ENCODE measurements at places on chromosomes 3 and 15.

DNA sequence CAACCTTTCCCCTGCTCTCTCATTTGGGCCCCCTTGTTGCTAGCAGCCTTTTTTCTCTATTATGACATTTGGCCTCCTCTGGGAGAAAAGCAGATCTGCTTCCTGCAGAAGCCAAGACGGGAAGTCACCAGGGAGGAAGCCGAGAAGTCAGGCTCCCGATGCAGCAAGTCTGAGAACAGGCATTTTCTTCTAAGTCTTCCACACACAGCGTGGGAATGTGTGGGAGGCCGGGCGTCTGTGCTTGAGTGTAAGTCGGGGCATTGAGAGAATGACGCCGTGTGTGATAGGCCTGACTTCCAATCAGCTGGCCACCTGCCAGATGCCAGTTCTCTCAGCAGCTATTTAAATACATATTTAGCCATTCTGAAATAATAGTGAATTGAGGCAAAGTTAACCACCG, 75.8 kb upstream of the FAM98B start:
- no peak for DNase-seq

GRCh38 chr3:16311960-16312451, 47.0 kb downstream of the OXNAD1 start:
- DNase-seq = no peak

DNA sequence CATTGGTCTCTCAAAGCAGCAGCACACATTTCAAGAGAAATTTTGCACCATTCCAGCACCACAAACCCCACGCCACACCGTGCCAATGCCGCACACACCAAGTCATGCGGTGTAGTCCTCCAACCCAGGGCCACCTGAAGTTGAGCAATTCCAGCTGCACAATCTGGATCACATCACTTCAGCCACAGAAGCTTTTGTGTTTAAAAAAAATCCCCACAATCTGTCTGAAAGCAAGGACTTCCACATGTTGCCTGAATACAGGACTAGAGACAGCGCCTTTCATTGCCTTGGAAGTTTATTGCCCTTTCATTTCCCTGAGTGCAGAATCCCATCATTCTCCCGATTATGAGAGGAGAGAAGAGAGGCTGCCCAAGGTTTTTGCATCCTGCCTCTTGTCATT, 175.6 kb upstream of the BCL6 start:
- no peak for DNase-seq

- no peak for DNase-seq
Measured at GRCh38 chr15:80831606-80832224, 52.5 kb downstream of the CEMIP start.

DNA sequence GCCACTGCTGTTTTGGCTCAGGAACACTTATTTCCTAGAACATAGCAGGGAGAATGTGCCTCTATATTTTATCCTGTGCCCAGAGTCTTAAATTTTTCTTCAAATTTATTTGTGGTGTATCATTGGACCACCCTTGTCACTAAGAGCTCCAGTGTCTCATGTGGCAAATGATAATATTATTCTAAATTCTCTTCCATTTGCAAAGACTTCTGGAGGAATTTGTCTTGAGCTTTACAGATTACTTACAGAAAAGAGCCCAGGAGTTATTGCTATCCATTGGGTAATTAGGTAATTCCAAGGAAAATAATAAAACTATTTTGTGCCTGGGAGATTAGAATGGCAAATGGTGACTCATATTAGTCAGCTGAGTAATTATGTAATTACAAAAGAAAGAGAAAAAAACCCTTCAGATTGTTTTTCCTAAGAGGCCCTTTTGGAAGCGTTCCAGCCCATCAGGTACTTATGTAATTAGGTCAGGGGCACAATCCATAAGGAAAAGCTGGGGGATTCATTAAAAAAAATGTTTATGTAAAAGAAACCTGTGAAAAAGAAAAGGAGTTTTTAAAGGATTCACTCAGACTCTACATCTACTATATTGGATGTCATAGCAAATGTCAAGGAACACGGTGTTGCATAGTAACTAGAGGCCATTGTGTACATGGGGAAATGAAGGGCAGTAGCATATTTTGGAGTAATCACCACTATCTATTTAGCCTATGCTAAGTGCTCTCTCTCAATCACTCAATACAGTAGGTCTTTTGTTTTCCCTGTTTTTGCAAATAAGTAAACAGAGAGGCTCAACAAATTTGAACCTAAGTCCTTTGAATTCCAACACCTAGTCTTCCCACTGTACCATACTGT, 380.9 kb upstream of the RARB start:
- DNase-seq = no peak

- DNase-seq = no peak
Measured at GRCh38 chr3:116083683-116084082, 361.6 kb downstream of the LSAMP start.

GRCh38 chr15:98281130-98281529, 320.6 kb downstream of the ARRDC4 start:
- DNase-seq = no peak

GRCh38 chr15:31360158-31360561, 33.5 kb downstream of the KLF13 start:
- DNase-seq = no peak

DNA sequence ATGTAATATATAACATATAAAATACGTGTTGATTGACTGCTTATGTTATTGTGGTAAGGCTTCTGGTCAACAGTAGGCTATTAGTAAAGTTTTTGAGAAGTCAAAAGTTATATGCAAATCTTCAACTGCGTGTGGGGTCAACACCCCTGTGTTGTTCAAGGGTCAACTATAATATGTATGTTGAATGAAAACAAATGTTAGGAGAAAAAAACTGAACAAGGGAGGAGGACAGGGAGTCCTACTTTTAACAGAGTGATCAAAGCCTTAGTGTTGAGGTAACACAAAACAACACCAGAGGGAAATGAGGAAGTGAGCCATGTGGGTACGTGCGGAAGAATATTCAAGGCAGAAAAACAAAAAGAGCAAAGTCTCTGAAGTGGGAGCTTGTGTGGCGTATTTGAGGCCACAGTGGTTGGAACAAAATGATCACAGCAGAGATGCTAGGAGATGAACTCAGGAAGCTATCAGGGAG, 62.5 kb downstream of the SFMBT1 start:
- DNase-seq = no peak

- no peak for DNase-seq
Measured at GRCh38 chr15:25345943-25346342, 92.9 kb downstream of the UBE3A start.

- no peak for DNase-seq
Measured at GRCh38 chr15:90822204-90822955, 46.0 kb upstream of the FURIN start.

- no peak for DNase-seq
Measured at GRCh38 chr3:171026597-171027293, at the start of gene SLC2A2. TSS of gene SLC2A2 (minus strand) at chr3:171026720. CDS start at chr3:171026670, 50 bp downstream.

DNA sequence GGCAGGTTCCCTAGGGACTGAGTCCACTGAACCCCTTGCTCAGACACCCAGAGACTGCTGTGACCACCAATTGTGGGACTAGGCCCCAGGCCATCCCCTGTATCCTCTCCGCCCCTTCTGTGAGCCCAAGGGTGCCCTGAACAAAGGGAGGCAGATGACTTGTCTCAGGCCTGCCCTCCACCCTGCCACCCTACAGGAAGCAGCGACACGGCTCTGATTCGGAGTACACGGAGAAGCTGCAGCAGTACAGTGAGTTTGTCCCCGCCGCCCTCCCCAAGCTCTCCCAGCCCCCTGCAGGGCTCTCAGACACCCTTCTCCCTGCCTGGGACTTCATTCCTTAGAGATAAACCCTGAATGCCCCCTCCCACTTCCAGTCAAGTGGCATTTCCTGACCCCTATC, 16.6 kb downstream of the EPHB3 start:
- DNase-seq = no peak

GRCh38 chr3:16663854-16664712, 58.9 kb upstream of the DAZL start:
- DNase-seq = no peak

DNA sequence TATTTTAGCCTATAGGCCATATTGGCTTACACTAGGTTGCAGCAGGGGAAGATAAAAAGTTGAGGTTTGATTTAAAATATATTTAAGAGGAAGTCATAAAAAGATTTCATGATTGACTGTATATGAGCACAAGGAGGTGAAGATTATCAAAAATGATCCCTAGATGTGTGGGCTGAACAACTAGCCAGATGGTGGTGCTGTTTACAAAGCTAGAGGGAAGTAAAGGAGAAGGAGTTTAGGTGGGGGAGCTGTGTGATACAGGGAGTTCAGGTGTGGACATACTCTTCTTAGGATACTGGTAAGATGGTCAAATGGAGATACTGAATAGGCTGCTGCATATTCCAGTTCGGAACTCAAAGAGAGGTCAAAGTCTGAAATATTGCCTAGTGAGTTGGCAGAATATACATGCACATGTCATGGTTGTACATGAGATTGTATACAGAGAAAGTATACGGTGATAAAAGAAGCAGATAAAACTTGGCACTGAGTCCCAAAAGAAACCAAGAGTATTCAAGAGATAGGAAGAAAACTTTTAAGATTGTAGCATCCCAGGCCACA, 727.8 kb downstream of the NLGN1 start:
- DNase-seq = peak; percentile 29

DNA sequence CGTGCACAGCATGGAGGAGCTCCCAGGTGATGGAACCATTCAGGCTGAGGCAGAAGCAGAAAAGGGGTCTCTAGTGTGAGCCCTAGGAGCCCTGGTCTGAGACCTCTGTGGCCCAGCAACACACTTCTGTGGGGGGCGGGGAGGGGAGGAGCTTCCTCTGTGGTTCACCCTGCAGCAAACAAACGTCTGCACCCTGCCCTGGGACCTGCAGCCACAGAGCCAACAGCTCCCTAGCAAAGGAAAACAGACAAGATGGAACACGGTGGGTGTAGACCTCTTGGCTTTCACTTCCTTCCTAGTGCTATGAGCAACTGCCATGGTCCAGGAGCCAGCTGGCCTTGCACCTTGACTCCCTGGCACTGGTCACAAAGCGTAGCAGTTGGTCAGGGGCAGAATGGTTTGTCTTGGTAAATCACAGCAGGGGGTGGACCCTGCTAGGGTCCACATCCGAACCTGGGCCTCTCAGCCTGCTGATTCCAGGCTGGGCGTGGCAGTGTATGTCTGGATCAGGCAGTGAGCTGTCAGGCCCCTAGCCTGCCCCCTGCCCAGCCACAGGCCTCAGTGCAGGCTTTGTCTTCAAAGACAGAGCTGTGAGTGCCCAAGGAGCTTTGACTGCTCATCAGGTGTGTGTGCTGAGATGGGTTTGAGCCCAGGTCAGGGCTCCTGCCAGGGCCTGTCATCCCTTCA, 6.7 kb downstream of the AMIGO3 start:
- DNase-seq = no peak

GRCh38 chr3:172869368-172869771, 118.8 kb downstream of the ECT2 start:
- no peak for DNase-seq

- no peak for DNase-seq
Measured at GRCh38 chr3:29486096-29486495, 205.2 kb downstream of the RBMS3 start.

DNA sequence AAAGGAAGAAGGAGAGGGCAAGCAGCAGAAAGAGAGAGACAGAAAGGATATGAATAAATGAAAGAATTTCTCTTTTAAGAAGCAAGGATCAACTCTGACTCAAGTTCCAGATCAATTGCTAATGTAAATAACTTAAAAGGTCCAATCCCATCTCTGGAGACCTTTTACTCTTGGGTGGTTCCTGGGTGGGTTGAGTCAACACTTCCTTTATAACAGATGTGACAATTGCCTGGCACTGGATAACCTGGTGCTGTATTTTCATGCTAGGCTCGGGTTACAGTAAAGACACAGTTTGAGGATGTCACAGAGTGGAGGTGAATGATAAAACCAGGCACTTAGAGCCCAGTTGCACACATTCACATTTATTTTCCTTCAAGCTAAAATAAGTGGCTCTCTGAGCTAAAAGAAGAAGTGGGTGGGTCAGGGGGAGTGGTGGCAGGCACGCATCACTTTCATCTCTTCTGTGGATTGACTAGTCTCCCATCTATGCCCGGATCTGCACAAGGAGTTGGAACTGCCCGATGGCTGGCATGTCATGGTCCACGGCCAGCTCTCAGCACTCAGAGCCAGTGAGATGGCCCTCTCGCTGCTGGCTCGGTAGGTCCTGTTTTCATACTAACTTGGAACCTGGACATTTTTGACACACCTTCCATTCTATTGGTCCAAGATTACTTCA, 465.8 kb downstream of the FOXP1 start:
- no peak for DNase-seq

DNA sequence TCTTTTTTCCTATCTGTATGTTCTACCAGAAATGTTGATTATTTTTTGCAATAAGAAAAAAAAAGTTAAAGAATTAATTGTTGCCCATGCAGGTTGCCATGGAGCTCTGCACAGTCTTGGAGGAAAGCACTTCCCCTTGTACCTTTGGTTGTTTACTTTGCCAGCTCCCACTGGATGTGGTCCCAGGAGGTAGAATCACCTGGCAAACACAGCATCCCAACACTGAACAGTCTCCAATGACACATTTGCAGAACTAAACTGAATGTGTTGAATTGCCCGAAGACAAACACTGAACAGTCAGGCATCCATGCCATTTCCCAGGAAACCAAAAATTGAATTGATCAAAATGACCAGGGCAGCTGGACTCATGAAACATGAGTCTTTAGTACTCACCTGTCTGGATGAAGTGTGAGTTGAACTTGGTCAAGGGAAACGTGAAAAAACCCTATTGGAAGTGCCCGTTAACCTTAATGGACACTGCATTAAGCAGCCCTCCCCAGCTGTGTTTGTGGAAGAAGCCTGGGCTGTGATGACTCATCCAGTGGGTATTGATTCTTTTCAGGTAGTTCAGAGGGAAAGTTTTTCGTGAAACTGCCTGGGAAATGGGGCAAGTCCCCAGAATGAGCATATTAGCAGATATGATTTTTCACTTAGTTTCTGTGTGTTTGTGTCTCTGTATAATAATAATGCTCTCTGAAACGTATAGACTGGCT, 284.7 kb upstream of the STT3B start:
- no peak for DNase-seq

- DNase-seq = no peak
Measured at GRCh38 chr3:38137615-38138348, 679 bp upstream of the MYD88 start.

DNA sequence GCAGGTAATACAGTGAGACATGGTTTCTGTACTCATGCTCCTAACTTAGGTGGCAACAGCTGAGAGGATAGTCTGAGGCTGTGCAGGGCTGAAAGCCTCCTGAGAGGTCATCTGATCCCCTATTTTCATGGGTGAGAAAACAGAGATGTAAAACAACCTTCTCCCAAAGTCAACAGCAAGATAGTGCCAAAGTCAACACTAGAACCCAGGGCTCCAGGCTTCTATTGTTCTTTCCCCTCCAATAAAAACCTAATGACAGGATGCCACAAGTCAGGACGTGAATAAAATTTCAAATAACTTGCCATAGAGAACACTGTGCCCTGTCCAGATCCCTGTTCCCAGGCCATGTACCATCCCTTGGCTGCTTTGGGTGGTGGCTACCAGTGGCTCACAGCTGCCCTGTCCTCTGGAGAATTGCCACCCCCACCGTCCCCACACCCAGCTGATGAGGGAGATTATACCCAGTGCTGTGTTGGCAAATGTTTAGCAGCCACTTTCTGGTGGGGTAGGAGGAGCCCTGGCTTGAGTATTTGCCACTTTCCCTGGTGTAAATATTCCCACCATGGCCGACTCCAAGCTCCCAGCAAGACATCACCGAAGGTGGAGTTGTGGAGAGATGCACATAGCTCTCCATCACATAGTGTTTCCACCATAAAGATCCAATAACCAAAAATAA, 54.8 kb downstream of the SRGAP3 start:
- DNase-seq = peak; percentile 25
